ENCODE measurements at places on chromosomes 6 and 20. TPM values are rescaled to one million over a fixed set of nuclear protein-coding genes. Genes with fewer than 3 reads are reported as not detected.

GRCh38 chr6:56386717-56387116 is 139.3 kb upstream of the COL21A1 start:
- DNase-seq: no peak

- no peak for DNase-seq
These were observed 281.9 kb downstream of the UTRN start for GRCh38 chr6:144566868-144567615.

DNA sequence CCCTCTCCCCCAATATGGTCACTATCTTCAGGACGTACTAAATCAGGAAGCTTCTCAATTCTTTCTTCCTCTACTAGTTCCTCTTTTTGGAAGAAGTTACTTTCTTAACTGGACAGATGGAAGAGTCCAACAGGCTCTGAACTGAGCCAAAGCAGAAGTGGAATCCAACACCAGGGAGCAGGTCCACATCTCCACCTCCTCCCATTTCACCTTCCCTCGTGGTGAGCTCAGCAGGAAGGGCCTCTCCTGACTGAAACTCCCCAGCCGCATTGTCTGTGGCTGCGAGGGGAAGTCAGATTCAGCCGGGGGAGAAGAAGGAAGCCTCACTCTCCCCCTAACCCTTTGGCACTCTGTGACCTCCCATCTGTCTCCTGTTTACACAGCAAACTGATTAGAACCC is 63.8 kb upstream of the UST start:
- DNase-seq: no peak

DNA sequence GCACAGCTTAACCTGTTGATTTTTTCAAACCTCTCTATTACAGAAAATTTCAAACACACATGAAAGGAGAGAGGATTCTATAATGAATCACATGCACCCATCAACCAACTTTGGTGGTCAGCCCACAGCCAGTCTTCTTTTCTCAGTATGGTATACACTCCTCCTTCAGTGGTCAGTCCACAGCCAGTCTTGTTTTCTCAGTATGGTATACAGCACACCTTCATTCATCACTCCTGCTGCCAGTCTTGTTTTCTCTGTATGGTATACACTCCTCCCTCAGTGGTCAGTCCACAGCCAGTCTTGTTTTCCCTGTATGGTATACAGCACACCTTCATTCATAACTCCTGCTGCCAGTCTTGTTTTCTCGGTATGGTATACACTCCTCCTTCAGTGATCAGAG is 67.8 kb downstream of the SYNDIG1 start:
- no peak for DNase-seq

DNA sequence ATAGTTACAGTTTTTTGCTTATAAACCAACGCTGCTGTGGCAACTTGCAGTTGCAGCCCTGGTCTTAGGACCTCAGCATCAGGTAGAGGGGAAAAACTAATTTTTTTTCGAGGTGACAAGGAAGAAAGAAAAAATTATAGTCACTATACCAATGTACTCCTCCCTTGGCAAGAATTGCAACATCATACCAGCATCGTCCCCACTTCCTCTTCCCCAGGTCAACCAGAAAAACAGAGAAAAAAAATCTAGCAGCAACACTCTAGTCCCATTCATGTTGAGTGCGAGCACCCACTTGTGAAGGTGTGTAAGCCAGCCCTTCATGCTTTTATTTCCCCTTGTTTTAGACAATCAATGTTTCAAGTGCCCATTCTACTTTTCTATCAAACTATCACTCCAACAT is 13.1 kb upstream of the DCBLD1 start:
- no peak for DNase-seq

GRCh38 chr6:133042550-133043120 is 198.5 kb upstream of the EYA4 start:
- DNase-seq: no peak

DNA sequence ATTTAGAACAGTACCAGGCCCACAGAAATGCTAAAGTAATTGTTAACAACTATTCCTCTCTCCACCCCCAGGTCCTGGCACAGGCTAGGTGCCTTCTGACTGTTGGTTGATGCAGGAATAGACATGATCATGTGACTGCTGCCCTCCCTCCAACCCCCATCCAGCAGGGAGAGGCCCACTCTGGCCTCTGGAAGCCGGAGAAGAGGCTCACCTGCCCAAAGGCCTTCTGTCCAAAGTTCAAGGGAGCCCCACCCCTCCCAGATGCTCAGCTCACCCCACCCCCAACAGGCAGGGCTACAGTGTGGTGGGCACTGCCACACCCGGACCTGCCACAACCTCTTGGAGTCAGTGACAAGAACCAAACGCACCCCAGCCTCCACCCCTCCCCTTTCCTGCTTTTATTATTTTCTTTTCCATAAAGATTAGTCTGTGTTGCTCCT is 26.9 kb upstream of the FOXP4 start:
- no peak for DNase-seq

DNA sequence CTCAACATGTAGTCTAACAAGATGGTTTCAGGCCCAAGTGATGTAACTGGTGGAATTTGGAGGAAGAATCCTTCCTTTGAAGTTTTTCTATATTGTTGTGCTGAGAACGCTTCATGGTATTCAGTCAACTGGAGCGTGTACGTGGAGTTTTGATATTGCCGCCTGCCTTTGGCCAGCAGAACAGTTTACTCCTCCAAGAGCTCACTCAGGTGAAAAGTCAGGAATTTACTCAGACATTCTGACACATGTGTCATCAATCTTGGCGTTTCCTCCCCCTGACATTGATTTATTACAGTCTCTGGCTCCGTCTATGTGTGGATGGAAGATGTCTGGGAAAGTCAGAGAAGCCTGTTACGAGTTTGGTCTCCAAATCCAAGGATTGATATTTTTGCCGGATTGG is 19.0 kb upstream of the TGM2 start:
- no peak for DNase-seq

DNA sequence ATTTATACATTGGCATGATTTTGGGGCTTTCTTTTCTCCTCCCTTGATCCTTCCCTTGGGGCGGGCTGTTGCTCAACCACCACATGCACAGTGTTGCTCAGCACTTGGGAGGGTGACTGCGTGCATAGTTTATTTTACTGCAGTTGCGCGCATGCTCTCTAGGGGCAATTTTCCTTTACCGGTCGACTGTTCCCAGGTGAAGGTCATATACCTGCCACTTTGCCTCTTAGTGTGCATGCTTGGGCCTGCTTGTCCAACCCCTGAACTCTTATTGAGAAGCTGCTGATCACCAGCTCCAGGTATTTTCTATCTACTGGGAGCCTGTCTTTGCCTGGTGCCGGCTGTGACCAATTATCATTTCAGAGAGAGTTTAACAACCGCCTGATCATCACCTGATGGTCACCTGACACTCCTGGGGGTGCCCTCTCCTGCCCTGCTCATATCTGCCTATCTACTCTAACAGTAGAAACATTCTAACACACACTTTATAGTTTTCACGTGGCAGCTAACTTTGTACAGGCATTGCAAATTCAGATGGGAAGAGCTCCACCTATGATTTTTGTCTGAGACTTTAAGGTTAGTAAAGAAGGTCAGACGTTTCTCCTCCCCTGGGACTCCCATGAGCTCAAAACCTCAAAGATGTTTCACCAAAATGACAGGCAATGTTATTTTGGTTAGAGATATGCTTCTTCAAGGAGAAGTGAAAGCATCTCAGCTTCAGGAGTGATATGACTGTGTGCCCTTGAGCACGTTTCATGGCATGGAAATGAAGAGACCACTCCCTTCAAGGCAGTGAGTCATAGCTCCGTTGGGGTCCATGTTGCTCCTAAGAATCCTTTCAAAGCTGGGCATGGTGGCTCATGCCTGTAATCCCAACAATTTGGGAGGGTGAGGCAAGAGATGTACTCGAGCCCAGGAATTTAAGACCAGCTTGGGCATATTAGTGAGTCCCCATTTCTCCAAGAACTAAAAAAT is 227.5 kb upstream of the MYLIP start:
- no peak for DNase-seq

DNA sequence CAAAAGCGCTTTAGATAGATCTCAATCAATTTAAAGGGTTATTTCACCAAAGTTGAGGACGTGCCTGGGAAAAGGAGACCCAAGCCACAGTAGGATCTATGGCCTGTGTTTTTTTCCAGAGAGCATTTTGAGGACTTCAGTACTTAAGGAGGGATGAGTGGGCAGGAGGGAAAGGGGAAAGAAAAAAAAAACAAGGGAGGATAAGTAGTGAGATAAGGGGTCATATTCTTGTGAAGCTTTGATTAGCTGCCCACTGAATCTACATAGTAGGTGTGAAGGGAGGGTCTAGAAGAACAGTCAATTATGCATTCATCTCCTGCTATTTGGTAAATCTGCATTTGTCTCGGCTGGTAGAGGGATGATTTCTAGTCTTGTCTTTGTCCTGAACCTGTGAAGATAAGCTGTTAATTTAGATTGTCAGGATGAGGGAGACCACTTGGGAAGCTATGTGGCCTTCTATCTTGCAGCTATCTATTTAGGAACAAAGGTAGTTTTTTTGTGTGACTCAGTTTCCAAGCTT is 48.4 kb downstream of the CLVS2 start:
- DNase-seq: no peak

Gene HDAC2
- 32.4 TPM for total RNA-seq

Gene POU3F2
- not detected for total RNA-seq
